ENCODE measurements at places on chromosomes 13 and 19. TPM values are rescaled to one million over a fixed set of nuclear protein-coding genes. Genes with fewer than 3 reads are reported as not detected.

Gene SERPINE3
- polyA plus RNA-seq = 0.20 TPM

Gene ZNF581
- 26.1 TPM for polyA plus RNA-seq

Gene ZNF577
- 15.7 TPM for polyA plus RNA-seq

Gene COMP
- 12.1 TPM for polyA plus RNA-seq

Gene FUT6
- 0.15 TPM for polyA plus RNA-seq

Gene SIGLEC8
- not detected for polyA plus RNA-seq

Gene RNF113B
- not detected for polyA plus RNA-seq

Gene LHB
- not detected for polyA plus RNA-seq

Gene UNC13A
- 0.18 TPM for polyA plus RNA-seq

Gene ZIC5
- not detected for polyA plus RNA-seq

Gene ANGPTL4
- polyA plus RNA-seq = 1.3 TPM

Gene THSD8
- 4.6 TPM for polyA plus RNA-seq

Gene CEACAM8
- not detected for polyA plus RNA-seq

Gene NLRP12
- polyA plus RNA-seq = 0.42 TPM

Gene SLC27A5
- polyA plus RNA-seq = 3.7 TPM

Gene ETV2
- 2.2 TPM for polyA plus RNA-seq

Gene ZNF98
- polyA plus RNA-seq = 0.84 TPM

Measured in muscle of arm (tissue), 14 donors.